ENCODE measurements at places on chromosomes 1 and 21.

- DNase-seq, result no peak
These were observed 3.6 kb upstream of the PTGS2 start for GRCh38 chr1:186683652-186684410.

GRCh38 chr1:202998836-202999750 is 8.1 kb upstream of the TMEM183A start:
- DNase-seq, result no peak

DNA sequence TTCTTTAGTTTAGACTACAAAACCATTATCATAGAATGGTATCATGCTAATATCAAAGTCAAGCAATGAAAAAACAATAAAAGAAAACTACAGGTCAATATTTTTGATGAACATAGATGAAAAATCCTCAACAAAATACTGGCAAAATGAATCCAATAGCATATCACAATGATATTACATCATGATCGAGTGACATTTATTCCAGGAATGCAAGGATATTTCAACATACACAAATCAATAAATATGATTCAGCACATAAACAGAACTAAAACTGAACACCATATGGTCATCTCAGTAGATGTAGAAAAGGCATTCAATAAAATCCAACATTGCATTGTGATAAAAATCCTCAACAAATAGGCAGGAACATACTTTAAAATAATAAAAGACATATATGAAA is 1657.7 kb downstream of the KCNT2 start:
- DNase-seq, result no peak

- peak; percentile 83 for DNase-seq
These were observed 6.9 kb upstream of the S100A2 start for GRCh38 chr1:153572569-153573015.

DNA sequence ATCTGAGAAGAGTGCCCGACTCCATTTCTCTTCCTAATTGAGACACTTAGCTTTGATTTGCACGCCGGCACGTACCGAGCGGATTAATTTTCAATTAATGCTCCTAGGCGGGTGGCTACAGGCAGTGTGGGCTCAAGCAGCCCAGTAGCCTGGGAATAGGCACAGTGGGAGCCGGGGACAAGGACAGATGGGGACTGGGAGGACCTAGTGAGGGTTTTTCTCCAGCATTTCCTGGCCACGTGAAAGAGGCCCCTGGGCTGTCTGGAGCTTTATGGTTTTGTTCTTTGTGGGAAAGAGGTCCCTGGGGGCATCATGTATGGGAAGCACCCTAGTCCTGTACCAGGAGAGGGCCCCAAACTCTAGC is 78.6 kb upstream of the CSF3R start:
- no peak for DNase-seq

GRCh38 chr1:233368789-233369130 is 41.2 kb downstream of the MAP3K21 start:
- DNase-seq, result no peak

- DNase-seq, result no peak
These were observed 9.1 kb downstream of the EXO1 start for GRCh38 chr1:241857131-241857530.

DNA sequence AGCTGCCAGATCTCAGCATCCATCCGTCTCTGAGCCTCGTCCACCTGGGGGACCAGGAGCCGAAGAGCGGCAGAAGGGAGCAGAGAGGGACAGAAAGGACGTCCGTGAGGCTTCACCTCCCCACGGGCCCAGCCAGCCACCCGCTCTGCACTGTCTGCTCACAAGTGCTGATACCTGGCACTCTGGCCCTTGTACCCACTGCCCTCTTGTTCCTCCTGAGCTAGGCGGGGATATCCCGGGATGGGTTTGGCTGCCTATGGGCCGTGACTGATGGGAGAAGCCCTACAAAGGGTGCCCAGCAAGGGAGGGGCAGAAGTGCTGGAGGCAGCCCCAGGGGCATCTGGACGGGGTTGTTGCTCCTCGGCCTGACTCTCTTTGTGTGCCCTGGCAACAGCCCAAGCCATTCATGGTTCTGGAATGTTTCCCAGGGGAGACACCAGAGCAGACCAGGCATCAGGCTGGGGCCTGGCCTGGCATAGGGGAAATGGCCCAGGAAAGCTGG is 57.6 kb downstream of the LDLRAD2 start:
- DNase-seq, result peak; percentile 74

- DNase-seq, result no peak
These were observed 161.8 kb downstream of the DSCAM start for GRCh38 chr21:40685141-40685540.

DNA sequence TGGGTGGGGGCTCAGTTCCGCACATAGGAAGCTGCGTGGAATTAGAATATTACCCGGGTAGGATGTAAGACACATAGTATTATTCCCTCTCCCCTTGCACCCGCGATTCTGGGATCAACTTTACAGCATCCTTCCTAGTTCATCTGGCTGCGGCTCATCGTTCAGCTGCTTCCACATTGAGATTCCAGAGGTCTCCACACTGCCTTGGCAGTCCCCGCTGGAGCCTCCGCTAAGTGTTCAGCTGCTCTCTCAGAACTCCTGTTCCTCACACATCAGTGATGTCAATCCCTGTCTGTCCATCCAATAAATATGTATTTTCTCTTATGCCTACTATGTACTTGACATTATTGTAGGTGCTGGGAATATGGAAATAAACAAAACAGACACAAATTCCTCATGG is 135.6 kb upstream of the SYT6 start:
- no peak for DNase-seq

- no peak for DNase-seq
These were observed 771 bp downstream of the RABGAP1L start for GRCh38 chr1:174160109-174160473.

GRCh38 chr1:14194511-14194910 is 404.0 kb upstream of the KAZN start:
- DNase-seq, result no peak

DNA sequence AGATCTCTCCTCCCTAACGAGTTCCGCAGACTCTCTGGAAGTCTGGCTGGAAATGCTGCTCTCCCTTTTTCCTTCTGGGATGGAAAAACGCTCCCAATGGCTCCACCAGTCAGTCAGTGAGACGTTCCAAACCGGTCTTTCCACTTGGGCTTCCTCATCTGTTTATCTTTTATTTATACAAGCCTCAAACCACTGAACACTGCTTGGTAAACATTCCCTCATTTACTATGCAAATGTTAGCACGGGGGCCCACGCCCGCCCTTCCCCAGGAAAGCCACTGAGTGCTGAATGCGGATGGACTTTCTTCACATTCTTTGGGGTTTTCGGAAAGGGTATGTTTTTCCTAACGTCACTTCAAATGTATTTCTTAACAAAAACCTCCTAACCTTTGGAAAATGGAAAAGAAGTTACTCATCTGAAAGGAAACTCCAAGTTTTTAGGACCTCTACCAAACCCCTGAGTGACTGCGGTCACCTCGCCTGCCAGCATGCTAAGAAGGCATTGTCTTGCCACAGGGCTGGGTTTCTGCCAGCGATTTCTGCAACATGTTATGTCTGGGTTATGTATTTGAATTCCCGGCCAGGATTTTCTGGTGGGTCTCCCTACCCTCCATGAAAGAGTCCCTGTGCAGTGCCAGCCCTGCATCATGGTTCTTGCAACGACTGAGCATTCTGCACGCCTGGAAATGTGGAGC is 14.0 kb upstream of the UMODL1 start:
- DNase-seq, result peak; percentile 86

GRCh38 chr1:234243521-234244260 is 129.6 kb upstream of the COA6 start:
- no peak for DNase-seq

DNA sequence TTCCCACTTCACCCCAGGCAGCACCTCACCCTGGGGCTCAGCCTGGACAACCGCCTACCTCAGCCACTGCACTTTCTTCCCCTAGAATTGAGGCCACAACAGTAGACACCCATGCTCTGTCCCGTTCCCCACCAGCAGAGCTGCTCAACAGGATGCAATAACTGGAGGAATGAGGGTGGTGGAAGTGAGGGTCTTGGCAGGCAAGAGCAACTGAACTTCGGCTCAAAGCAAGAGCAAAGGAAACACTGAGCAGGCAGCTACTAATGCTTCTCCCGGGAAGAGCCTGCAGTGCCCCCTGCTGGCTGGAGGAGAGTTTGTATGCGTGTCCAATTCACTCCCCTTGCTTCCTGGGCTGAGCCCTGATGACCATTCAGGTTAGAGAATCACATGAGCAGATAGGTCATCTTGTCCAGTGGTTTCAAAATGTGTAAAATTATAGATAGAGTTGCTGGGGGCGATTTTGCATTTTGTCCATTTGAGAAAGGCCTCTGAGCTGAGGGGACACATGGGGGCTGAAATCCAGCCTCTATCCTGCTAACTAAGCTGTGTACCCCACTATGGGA is 13.9 kb downstream of the NT5C1A start:
- DNase-seq, result no peak

DNA sequence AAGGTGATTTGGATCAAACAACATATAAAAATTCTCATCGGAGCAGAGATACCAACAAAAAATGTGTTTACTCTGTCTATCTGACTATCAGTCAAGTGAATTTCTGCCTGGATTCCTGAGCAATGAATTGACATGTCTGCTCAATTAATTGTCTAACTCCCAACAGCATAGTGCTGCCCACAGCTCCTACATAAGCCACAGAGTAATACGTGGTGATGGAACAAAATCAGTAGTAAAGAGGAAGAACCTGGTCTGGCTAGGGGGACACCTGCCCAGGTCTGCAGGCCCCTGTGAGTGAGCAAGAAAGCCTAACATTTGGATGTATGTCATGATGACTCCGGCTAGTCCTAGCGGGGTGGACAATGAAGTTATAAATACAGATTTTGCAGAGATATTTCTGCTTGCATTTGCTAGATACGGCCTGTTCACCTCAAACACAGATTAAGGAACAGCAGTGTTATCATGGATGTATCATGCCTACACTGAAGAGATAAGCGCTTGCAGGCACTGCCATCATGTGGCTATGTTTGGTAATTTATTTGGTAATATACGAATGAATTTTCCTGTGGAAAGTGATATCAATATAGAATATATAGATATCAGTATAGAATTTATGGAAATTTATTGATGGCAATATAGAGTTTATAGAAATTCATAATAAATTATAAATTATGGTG is 69.6 kb upstream of the LRRC8B start:
- DNase-seq, result peak; percentile 5

DNA sequence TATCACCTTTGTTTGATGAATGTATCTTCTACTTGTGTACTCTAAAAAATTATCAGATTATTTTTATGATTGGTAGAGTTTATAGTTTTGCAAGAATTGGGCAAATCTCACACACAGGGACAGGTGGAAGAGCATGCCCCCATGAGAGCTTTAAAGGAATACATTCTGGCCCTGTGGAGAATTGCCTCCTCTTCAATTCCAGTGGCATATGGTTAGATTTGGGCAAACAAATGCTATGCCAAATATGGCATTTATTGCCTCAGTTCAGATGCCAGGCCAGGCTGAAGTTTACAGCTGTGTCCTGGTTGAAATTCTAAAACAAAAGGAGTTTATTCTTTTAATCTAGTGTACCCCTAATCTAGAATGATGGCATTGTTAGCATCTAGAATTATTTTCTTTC is 162.4 kb upstream of the CACYBP start:
- DNase-seq, result no peak

DNA sequence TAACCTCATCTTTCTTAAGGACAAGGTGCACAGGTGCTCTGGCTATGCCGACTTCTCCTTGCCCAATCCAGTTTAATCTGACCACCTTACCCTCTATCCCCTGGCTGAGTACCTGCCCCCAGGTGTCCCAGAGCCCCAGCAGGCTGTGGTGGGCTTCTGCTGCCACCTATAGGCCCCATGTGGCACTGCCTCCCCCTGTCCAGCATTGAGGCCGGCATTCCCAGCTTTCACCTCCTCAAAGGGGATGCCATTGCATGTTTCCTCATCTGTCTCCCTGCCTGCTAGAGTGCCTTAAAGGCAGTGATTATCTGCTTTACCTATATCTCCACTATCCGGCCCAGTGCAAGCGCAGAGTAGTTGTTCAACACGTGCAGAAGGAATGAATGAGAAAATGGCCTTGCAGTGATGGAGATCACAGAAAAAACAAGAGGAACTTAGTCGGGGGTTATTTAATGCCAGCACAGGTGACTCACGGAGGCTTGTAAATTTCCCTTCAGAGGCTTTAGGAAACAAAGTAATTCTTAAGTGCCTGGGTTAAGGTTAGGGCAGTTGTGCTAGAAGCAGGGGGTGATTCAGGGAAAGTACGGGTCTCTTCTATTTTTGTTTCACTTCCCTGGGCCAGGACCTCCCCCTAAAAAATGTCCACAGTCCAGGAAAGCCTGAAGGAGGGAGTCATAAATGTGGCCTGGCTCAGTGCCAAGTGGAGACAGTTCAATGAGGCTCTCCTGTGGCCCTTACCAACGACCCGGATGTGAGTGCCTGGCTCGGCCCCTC is 131.8 kb upstream of the NGF start:
- DNase-seq, result no peak

GRCh38 chr1:172540635-172541034 is 7.7 kb downstream of the SUCO start:
- no peak for DNase-seq

GRCh38 chr1:46345281-46345680 is 4.7 kb downstream of the NSUN4 start:
- no peak for DNase-seq

GRCh38 chr1:78340006-78340405 is 150.8 kb upstream of the PTGFR start:
- peak; percentile 64 for DNase-seq

DNA sequence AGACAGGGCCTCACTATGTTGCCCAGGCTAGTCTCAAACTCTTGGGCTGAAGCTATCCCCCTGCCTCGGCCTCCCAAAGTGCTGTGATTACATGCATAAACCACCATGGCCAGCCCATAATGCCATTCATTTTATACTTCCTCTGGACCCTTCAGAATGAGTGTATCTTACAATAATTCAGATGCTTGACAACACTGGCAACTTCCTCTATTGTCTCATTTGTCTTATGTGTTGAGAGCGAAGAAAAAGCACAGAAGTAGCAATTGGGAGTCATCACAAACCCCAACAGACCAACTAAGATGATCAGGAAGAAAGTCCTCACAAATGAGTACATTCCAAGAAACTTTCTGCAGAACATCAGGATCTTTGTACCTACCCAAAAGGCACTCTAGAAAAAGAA is 191.9 kb downstream of the RERE start:
- no peak for DNase-seq

- DNase-seq, result no peak
These were observed 914 bp downstream of the ZNF326 start for GRCh38 chr1:89995598-89996449.

- no peak for DNase-seq
These were observed 9.2 kb upstream of the SLC6A9 start for GRCh38 chr1:44040418-44040817.

GRCh38 chr1:155458111-155458510 is 104.5 kb downstream of the ASH1L start:
- DNase-seq, result no peak

- no peak for DNase-seq
These were observed 3.3 kb downstream of the CASZ1 start for GRCh38 chr1:10793129-10793651.

- DNase-seq, result no peak
These were observed 26.8 kb downstream of the THEM4 start for GRCh38 chr1:151882466-151882865.

DNA sequence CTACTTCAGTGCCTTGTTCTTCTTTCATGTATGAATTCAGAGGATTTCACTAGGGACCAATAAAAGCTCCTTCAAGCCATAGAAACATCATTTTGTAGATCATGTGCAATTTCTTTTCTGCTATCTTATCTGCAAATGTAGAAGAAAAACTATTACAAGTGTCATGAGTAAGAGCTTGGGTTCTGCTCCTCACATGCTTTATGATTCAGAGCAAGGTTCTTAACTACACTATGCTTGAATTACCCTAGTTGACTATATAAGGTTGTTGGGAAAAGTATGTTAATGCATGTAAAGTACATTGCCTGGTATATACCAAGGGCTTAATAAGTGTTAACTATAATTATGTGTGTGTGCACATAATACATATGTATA is 91.4 kb upstream of the S1PR1 start:
- DNase-seq, result no peak

Measured in GM04503 (cell line).